Retina (tissue), 1 donor: ENCODE measurements at places on chromosomes 2 and 18.

DNA sequence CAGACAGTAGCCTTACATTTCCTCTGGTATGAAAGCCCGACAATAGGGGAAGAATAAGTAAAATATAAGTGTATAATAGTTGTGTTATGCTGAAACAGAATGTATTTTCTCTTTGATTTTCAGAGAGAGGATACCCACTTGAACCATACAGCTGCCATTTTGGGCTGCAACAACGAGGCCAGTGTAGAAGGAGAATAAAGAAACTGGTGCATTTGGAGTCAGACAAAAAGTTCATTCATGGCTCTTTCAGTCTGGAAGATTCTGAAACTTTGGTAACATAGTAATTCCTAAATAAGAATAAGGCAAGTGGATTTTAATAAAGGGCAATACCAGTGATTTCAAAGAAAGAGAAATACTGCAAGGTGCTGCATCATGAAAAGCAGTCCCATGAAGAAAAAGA, 610.9 kb downstream of the LRP1B start:
- no peak for DNase-seq

DNA sequence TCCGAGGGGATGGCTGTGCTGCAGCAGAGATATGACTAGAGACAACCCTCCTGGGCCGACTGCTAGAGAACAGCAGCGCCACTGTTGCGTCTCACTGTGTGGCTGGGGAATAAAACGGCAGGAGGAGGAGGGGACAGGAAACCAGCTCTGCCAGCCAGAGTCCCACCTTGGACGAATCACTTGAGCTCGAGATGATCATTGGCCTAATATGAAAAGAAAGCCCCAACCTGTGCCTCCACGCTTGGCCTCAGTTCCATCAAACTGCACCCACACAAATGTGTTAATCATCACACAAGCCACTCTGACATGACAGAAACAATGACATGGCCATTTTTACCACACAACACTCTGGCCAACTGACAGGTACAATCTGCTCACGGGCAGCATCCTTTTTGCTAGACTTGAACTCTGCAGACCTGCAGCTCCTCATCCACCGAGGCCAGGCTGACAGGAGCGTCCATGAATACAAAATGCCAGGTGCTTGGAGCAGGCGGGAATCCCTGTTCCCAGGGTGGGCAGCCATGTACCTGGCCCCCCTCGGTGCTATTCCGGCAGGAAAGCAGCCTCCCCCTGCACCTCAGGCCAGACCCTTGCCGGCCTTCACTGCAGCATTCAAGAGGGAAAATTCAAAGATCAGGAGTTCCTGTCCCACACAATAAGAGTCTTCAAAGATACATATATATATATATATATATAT, 52.3 kb downstream of the PARD6G start:
- no peak for DNase-seq

GRCh38 chr18:22349317-22349898, 68.3 kb downstream of the CTAGE1 start:
- DNase-seq = peak; percentile 25

DNA sequence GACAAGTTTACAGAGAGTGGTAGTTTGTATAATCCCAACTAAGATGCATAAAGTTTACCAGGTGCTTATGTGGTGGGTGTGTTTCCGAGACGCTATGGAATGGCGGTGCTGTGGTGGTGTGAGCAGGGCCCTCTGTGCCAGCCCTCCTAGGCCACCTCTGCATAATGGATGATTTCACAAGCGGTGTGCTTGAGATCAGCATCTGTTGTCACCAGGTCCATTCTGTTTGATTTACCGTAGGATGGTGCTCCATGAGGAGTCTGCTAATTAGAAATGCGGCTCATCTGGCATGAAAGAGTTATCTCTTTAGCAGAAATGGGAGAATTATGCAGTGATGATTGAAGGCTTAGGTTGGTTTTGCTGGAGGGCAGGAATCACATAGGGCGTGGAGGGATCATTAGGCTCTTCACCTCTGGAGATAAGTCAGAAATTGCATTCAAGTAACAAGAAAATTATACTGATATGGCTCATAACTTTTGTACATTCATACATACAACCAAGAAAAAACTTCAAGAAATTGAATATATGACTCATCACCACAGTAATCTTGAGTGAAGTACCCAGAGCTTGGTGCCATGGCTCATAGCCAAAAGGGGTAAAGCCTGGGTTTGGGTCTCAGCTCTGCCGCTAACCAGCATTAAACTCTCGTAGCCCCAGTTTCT, 41.4 kb downstream of the CRIM1 start:
- DNase-seq = no peak

GRCh38 chr2:234674781-234675201, 177.9 kb upstream of the ARL4C start:
- DNase-seq = no peak

DNA sequence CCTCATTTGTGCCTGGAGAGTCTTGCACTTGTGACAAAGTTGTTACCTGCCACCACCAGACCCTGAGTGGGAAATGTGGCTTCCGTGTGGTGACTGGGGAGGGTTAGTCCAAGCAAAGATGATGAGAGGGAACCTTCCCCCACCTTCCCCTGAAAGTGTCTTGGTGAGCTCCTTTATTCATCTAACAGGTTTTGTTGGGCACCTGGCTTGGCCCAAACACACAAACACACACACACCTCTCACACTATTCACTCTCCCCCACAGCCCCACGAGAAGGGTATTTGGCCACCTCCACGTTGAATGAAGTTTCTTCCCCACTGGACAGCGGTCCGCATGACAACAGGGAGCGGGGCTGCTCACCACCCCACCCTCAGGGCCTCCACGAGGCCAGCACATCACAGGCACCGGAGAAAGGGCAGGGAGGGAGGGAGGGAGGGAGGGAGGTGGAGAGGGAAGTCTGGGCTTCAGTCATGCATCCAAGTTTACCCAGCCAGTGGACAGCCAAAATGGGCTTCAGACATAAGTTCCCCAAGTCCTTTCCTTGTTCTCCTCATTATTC, 1.4 kb downstream of the CIB4 start:
- no peak for DNase-seq

GRCh38 chr2:232412986-232413385, 6.3 kb downstream of the ALPG start:
- no peak for DNase-seq

DNA sequence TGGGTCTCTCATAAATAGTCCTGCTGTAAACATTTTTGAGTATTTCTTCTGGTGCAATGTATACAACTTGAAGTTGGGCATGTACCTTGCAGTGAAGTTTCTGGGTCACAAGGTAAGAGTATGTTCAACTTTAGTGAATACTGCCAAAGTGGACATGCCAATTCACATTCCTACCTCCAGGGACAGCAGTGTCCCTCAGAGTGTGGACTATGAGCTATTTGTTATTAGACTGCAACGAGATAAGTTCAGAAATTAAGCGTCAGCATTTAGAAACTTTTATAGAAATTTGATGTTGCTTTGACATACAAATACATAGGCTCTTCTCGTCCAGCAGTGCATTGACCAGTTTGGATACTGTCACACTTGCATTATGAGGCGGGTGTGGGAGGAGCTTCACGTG, 7.2 kb upstream of the ACKR3 start:
- DNase-seq = no peak

GRCh38 chr2:113116100-113116958, 11.1 kb upstream of the IL1RN start:
- no peak for DNase-seq

GRCh38 chr2:62692225-62692624, 13.3 kb upstream of the EHBP1 start:
- no peak for DNase-seq

GRCh38 chr2:42964439-42965083, 172.2 kb upstream of the HAAO start:
- no peak for DNase-seq

DNA sequence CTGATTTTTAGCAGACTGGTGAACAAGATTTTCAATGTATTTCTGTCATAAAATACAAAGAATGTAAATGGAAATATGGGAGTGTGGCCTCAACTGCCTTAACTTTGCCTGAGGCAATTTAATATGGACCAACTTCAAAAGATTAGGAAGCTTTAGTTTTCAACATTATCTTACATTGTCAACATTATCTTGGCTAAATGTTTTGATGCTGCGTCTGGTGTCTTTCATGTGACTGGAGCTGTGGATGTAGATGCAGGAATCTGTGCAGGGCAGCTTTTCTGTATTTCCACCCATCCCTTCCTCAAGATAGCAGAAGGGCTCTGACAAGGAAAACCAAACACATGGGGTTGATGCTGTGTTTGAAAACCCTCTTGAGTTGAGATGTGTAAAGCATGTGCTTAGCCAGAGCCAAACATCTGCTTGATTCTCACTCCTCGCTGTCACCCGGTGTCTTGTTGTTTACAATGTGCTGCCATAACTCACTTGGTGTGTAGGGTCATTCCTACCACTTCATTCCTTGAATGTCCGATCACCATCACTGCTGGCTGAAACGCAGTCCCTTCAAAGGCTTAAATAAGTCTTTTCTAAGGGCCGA, 33.0 kb downstream of the COPS8 start:
- DNase-seq = no peak

DNA sequence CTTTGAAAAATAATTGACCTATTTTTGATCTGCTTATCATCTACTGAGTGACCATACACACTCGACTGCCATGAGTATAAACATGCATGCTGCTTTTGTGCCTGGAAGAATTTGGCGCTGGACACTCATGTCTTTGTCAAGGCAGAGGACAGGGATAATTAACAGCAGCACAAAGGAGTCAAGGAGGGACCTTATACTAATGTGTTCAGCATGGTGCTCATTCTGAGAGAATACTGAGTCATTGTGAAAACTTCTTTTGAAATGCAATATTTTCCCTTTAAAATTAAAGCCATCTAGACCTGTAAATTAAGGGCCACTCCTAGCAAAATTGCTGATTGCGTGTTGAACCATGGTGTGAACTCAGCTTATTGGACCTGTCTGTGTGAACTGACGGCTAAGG, 116.3 kb downstream of the ZNF532 start:
- no peak for DNase-seq

DNA sequence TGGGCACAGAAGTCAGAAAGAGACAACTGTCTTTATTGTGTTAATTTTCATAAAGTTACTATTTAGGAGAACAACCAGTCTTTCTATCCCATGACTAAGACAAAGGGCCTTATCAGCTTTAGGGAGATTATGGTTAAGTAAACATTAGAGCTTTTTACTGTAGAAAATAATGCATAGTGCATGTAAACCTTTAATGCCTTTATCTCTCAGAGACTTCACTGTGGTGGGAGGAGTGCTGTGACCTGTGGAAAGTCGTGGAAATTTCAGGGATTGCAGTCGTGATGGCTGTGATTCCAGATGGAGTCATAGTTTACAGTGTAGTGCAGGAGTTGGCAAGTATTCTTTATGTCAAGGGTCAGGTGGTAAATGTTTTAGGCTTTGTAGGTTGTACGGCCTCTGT, 15.8 kb downstream of the ZNF236 start:
- no peak for DNase-seq

GRCh38 chr2:101776172-101777043, 78.9 kb downstream of the MAP4K4 start:
- DNase-seq = no peak

- DNase-seq = no peak
These were observed 68.1 kb downstream of the FMNL2 start for GRCh38 chr2:152402780-152403759.

DNA sequence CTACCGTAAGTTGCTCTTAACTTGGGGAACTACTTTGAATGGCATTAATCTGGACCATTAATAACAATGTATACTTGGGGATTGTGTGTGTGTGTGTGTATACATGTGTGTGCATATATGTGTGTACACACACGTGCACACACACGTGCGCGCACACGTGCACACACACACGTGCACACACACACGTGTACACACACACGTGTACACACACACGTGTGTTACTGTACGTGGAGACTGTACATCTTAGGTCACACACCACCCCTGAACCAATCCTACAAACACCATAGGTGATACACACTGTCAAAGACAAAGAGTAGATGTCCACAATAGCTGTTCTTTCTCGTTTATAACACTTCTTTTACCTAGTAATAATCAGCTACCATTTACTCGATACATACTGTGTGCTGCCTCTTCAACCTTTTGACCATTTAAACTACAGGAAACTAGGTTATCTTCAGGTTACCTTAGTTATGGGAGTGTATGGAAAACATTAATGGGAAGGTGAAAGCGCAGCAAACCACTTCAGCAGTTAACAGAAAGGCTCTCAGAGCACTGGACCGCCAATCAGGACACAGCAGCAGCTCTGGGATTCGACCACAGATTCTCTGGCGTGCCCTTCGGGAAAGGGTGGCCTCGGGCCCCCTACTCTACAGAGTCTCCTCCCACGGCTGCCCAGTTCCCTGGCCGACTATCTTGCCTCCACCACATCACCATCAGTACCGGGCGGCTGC, 894 bp upstream of the GCC2 start:
- no peak for DNase-seq

DNA sequence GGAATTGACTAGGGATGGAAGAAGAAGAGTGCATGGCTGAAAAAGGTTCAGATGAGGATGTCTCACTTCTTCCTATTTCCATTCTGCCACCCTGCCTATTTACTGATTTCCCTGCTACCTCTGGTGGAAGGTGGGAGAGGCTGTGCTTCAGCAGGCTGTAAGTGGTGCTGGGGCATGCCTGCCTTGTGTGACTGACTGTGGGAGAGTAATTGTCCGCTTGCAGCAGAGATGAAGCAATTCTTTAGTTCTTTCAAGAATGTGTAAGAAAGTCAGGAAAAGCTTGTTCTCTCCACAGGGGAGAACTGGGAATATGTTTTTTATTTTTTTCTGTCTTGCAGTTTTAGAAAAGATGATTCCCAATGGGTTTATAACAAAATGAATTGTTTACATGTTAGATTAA, 72.5 kb upstream of the NYAP2 start:
- DNase-seq = no peak

DNA sequence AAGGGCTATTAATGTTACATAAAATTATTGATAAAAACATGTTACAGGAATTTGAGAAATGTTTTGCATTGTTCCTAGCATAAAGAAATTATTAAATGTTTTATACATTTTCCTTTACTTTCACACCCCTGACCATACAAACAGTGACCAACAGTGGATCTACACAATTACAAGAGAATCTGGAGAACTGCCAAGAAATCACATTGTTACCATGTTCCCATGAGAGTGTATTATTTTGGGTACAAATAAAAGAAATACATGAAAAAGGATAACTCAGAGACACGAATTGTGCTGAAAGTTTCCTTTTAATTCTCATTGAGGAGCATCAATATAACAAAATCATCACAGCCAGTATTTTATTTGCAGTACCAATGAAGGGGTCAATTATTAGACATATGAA, 150.1 kb downstream of the WDPCP start:
- DNase-seq = no peak

DNA sequence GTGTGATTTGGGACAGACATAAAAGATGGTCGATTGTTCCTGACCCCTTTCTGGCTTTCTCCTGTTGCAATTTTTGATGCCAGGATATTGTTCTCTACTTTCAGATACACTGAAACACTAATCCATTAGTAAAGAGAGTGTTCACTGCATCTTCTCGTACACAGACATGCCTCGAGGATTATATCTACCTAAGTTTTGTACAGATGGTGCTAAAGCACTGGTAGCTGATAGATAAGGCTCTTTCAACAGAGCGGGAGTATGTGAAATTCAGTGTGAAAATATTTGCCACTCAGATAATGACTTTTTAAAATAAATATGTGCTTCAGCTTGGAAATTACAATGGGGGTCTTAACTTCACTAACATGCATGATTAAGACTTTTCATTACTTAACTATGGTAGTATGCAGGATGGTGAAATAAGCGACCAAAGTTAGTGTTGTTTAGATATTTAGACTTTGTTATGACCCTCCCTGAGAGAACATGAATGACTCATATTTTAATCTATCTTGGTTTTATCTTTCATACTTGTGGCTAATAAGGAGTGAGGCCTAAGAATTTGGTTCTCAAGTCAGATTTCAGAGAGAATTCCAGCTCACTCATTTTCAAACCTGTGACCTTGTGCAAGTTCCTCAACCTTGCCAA, 474.9 kb downstream of the NRXN1 start:
- DNase-seq = no peak
